SHP77 treated with DMSO at 0.1 percent for 48 hours (cell line): ENCODE measurements at places on chromosomes 4 and X.

DNA sequence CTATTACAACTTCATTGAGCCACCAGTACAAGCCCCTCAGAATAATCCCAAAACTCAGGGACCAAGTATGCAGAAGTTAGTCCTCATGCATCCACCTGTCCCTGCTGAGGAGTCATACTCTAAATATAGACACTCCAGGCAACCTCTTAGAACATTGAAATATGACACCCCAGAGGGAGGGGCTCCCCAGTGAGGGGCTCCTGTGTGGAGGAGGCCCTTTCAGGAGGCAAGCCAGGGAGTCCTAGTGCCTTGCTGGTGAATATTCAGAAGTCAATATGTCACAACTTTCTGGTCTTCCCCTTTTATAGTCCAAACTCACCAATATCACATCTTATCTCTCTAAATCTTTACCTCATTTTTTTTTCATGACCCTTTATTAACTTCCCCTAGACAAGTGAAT lies 1.6 kb upstream of the ARMCX6 start:
- DNase-seq = peak; percentile 1

- DNase-seq = no peak
Observed at GRCh38 chrX:19852014-19853005, 35.1 kb downstream of the SH3KBP1 start.

- no peak for DNase-seq
Observed at GRCh38 chr4:87427518-87427868, 5.1 kb downstream of the NUDT9 start.

- DNase-seq = no peak
Observed at GRCh38 chrX:10433296-10433965, 187.0 kb downstream of the MID1 start.

DNA sequence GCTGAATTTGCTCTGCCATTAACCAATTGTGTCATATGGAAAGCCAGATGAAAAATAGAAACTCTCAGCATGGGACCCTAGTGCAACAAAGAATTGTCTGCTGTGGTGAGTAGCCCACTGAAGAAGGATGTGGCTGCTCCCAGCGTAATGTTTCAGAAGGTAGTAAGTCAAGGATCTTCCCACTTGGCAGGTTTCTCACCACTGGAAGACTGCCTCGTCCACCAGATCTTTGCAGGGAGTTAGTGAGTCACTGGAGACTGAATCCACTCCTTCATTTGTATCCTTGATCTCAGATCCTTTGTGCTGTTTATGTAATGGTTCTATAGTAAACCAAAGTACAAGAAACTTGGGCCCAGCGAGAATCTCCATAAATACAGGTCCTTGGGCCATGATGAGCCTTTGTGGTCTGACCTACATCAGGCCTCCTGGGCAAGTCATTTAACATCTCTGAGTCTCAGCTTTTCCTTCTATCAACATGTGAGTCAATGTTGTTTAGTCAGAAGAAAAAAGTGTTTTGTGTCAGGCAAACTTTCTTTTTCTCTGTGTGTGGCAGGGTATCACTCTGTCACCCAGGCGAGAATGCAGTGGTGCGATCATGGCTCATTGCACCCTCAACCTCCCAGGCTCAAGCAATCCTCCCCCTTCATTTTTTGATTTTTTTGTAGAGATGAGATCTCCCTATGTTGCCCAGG lies 78.0 kb upstream of the CCDC160 start:
- DNase-seq = no peak

- no peak for DNase-seq
Observed at GRCh38 chrX:97096385-97096784, 212.7 kb downstream of the RPA4 start.

DNA sequence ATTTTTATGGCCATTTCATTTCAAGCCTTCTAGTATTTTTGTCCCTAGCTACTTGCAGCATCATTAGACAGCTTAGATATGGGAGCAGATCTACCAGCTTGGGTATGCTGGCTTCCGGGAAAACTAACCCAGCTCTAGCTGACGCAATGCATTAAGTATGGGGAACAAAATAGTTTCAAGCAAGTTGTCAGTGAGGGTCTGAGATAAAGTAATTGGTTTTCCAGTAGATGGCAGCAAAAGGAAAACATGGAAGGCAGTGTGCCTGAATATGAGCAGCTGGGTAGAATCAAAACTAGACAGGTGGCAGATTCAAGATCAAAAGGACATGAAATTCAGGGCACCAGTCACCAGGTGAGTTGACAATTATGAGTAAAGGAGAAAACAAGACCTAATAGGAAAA lies 340.9 kb upstream of the CTSO start:
- DNase-seq = peak; percentile 70

- DNase-seq = no peak
Observed at GRCh38 chrX:77444075-77444474, 3.1 kb upstream of the FGF16 start.

DNA sequence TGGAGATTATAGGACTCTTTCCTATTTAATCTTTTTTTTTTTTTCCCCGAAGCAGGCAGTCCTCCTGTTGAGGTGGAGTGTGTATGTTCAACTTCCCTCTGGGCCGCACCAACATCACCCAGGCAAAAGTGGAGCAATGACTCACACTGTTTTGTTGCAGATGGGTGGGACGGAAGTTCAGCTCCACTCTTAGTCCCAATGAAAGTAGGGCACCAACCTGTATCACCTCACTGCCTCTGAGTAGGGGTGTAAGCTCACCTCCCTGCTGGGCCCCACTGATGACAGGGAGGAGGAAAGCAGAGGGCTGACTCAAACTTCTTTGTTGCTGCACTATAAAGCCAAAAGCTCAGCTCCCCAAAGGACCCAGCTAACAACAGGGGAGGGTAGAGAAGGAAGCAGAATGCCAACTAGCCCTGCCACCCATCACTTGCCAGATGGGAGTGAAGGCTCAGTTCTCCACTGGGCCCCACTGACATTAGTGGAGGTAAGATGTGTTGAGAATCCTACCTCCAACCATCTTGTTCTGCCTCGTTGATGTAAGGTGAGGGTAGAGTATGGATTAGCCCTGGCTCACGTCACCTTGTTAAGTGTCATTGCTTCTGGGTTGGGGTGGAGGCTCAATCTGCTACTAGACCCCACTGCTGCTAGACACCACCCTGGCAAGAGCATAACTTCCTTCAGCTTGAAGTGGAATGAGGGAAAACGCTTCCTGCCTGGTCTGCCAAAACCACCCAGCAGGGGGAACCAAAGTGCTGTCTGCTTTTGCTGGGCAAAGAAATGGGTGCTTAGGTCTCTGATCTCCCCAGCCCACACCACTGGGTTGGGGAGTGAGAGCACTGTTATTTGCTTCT lies 14.1 kb downstream of the RPS6KA3 start:
- no peak for DNase-seq

DNA sequence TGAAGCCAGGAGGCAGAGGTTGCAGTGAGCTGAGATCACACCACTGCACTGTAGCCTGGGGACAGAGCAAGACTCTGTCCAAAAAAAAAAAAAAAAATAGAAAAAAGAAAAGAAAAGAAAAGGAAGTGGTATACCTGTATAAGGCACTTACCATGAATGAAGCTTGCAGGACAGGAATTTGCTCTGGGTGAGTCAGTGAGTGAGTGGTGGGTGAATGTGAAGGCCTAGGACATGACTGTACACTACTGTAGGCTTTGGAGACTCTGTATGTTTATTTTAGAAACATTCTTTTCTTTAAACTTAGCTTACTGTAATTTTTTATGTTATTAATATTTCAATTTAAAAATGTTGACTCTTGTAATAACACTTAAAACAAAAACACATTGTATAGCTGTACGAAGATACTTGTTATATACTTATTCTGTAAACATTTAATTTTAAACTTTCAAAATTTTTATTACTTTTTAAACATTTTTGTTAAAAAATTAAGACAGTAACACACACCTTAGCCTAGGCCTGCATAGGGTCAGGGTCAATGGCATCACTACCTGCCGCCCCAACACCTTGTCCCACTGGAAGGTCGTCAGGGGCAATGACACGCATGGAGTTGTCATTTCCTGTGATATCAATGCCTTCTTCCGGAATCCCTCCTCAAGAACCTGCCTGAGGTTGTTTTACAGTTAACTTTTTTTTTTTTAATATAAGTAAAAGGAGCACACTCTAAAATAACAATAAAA lies 78.7 kb downstream of the CLNK start:
- DNase-seq = no peak

DNA sequence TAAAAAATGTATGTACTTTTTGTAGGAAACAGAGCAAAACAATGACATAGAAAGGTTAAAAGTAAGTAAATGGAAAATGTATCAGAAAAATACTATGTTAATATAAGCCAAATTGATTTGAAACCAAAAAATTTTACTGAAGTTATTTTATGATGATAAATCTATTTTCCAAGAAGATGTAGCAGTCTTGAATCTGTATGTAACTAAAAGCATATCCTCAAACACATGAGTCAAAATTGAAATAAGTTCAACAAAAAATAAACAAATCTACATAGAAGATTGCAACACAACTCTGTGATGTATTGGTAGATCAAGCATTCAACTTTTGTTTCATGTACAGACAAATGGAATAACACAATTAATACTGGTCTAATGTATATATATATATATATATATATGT lies 450.0 kb downstream of the SPRY1 start:
- DNase-seq = no peak

DNA sequence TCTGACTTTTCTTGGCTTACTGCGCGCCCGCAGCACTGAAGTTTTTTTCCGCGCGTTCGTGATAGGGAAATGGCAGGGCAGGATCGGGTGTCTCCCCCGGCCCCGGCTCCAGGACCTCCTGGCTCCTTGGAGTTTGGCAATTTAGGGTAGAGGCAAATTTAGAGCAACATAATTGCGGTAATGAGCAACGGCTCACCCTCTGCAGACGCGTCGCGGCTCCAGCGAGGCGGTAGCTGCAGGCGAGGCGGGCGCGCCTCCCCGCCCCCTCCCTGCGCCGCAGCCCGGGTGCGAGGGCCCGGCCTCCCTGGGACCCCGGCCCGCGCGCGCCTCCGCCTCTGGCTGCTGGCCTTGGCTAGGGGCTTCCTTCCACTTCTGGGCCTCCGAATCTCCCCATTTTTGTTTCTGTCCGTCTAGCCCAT lies 6.2 kb downstream of the MSX1 start:
- no peak for DNase-seq

GRCh38 chr4:127249066-127249766 lies 383.5 kb upstream of the INTU start:
- DNase-seq = no peak

- no peak for DNase-seq
Observed at GRCh38 chr4:153785910-153786721, 2.8 kb downstream of the SFRP2 start.

- DNase-seq = no peak
Observed at GRCh38 chr4:178086320-178086719, 644.1 kb upstream of the AGA start.

DNA sequence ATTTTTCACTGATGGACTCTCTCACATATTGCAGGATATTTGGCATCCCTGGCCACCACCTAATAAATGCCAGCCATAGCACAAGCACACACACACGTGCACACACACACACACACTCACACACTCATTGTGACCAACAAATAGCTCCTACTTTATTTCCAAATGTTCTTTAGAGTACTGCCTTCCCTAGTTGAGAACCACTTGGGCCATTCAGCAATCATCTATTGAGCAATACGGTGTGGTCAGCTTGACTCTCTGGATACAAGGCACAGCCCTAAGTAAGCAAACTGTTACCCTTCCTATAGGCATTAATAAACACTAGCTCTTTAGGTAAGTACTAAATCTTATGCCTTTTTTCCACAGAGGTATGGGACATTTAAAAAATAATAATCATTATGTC lies 21.1 kb downstream of the CORIN start:
- DNase-seq = no peak

GRCh38 chr4:173446416-173446815 lies 47.5 kb upstream of the SCRG1 start:
- DNase-seq = no peak

DNA sequence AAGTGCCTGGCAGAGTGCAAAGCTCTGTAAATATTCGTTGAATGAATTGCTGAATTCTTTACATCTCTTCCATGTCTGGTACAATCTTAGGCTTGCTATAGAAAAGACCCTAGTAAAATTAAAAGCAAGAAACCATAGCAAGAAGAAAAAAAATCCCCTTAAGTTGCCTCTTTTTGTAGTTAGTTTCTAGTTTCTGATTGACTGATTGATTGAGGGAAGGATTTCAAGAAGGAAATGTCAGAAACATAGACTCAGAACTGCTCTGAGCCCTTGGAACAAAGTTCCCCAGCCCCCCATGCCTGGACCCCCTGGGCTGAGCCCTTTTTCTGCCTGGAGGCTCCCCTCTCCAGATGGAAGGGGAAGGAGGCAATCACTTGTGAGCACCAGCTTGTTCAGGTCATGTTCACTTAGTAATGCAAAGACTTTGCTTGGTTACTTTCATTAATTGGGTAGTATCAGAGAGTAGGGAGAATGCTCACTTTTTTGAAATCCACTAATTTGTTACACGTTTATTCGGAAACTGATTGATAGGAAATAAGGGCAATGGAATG lies 35.6 kb downstream of the DAPP1 start:
- no peak for DNase-seq

GRCh38 chrX:124347242-124347641 lies 879 bp downstream of the SH2D1A start:
- no peak for DNase-seq

DNA sequence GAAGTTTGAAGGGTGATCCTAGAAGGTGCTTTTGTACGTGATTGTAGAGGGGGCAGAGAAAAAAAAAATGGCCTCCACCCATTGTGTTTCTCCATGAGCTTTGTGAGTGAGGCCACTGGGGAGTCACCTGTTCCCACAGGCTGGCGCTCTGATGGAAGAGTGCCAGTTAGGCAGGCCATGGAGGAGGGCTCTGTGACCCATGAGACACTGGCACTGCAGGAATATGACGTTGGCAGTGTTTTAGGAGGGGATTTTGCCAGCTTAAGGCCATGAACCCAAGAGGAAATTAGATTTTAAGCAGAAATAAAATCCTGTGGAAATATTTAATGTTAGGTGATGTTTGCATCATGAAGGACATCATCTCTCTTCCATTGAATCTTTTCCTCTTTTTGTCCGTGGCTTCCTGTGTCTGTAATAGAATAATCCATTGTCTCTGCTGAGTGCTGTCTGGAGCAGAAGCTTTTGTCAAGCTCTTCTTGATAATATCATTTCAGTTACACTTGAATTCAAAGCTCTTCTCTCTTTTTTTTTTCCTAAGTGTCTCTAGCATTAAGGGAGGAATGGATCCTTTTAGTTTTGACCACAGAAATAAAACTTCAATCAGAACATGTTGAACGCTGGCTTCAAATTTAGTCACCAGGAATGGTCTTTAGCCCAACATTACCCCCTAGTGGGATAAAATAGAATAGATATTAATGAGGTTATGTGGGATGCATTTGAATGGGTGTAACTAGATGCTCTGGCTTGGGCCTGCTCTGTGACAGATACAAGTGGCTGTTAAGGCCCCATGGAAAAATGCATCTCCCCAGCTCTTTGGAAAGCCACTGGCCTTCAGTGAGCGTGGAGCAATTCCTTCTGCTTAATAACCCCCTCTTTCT lies 41.0 kb upstream of the UCP1 start:
- peak; percentile 29 for DNase-seq
